ENCODE measurements at places on chromosomes 12 and 14.

DNA sequence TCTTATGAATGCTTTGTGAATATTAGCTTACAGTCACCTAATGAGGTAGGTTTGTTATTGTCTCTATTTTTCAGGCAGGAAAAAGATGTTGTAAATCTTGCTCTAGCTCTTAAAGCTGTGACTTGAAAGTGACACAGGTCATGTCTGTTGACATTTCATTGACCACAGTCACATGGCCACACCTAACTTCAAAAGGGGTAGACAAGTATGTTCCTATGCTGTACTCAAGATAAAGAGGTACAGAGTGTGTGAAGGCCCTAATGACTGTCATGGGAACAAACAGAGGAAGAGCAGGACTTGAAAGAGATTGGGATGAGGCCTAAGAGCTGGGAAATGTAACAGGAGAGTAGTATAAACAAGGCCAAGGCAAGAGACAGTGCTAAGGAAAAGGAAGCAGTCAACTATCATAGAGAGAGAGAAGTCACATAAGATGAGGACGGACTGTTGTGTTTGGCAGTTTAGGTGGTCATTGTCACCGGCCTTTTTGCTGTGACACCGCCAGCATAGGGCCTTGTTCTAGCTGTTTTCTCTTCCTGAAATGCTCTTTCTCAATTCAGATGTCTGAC lies 181.0 kb downstream of the CFAP54 start:
- no peak for DNase-seq

DNA sequence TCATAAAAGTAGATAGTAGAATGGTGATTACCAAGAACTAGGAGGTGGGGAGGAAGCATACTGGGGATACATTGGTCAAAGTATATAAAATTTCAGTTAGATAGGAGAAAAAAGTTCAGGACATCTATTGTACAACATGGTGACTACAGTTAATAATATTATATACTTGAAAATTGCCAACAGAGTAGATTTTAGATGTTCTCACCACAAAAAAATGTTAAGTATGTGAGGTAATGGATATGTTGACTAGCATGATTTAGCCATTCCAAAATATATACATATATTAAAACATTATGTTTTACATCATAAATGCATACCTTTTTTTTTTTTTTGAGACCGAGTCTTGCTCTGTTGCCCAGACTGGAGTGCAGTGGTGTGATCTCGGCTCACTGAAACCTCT lies 31.0 kb downstream of the TMEM116 start:
- no peak for DNase-seq

DNA sequence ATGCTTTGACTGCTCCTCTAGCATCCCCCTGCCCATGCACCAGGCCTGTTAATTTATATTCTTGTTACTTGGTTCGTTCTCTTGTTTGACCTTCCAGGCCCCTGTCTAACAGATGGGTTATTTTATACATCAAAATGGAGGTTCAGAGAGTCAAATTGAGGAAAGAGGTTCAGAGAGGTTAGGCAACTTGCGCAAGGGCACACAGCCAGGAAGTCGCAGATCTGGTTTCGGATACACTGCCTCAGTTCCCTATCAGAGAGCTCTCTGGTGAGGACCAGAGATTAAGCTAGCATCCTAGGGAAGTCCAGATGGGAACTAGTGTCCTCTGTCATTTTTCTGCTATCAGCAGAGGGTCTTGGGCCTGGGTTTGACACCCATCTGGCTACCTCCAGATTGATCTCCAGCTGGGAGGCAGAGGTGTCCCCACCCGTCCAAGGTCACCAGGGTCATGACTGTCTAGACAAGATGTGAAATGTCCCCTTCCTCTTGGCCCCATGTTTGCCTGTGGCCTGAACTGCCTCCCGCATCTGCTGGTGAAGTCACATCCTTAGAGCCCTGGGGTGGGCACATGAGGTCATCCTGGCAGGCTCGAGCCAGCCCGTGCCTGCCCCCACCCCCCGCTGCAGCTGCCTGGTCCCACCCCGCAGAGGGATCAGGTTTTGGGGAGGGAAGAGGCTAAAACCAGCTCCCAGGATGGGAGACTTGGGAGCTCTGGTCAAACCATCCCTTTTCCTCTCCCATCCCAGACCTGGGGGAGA lies 84.3 kb upstream of the NCOR2 start:
- DNase-seq: no peak

GRCh38 chr12:132606466-132606865 lies 3.9 kb downstream of the LRCOL1 start:
- DNase-seq: no peak

- peak; percentile 33 for DNase-seq
These were observed at the start of gene NYNRIN for GRCh38 chr14:24398653-24399446. Gene NYNRIN, plus strand, starts transcription at chr14:24399003. Its CDS starts 244 bp downstream, at chr14:24399247.

GRCh38 chr12:123617144-123617543 lies 15.2 kb downstream of the DDX55 start:
- DNase-seq: no peak

DNA sequence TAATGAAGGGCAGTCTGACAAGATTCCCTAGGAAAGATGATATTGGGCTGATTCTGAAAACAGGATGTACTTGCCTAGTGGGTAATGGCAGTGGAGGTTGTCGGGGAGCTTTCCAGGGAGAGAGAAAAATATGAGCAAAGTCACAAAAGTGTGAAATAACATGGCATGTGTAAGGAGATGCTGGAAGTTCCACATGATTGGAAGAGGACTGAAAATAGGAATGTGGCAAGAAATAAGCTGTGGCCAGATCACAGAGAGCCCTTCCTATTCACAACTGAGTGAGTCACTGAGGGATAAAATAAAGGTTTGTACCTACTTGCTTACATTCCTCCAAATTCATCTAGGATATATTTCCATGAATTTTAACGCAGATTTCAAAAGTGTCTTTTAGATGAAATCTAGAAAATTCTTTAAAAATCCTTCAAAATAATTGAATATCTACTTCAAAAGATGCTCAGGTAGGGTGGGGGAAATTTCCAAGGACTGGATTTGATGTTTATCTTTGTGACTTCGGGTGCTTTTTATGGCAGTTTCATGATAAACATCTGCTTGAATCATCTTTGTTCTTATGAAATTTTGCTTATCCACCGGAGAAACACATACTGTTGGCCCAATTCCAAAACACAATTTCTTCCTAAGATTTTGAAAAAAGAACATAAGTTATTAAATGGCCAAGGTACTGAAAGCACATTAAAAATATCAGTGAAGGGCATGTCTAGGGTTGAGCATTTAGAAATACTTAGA lies 36.3 kb upstream of the SLC2A13 start:
- DNase-seq: no peak

GRCh38 chr12:103523771-103524170 lies 28.0 kb upstream of the C12orf42 start:
- no peak for DNase-seq

GRCh38 chr14:52355526-52355925 lies 41.4 kb downstream of the PTGER2 start:
- no peak for DNase-seq

GRCh38 chr14:103401223-103402214 lies 16.3 kb downstream of the MARK3 start:
- no peak for DNase-seq

- no peak for DNase-seq
These were observed 396.6 kb downstream of the ADAMTS20 start for GRCh38 chr12:43155376-43155775.

DNA sequence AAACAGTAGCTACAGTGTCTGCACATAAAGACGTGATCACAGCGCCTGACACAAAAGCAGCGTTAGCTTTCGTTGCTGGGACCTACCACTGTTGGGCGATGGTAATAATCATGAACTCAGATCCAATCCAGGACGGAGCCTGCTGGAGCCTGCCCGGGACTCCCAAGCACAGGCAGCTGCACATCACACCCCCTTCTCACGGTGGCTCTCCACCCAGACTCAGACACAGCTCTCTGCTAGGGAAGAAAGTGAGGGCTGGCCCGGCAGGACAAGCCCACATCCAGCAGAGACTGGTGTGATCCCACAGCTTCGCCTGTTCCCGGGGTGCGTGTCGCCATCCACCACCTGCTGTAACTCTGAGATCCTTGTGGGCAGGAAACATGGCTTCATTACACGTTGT lies 49.9 kb upstream of the FOXN3 start:
- DNase-seq: no peak

- no peak for DNase-seq
These were observed 95.7 kb downstream of the SCN8A start for GRCh38 chr12:51686727-51687126.

DNA sequence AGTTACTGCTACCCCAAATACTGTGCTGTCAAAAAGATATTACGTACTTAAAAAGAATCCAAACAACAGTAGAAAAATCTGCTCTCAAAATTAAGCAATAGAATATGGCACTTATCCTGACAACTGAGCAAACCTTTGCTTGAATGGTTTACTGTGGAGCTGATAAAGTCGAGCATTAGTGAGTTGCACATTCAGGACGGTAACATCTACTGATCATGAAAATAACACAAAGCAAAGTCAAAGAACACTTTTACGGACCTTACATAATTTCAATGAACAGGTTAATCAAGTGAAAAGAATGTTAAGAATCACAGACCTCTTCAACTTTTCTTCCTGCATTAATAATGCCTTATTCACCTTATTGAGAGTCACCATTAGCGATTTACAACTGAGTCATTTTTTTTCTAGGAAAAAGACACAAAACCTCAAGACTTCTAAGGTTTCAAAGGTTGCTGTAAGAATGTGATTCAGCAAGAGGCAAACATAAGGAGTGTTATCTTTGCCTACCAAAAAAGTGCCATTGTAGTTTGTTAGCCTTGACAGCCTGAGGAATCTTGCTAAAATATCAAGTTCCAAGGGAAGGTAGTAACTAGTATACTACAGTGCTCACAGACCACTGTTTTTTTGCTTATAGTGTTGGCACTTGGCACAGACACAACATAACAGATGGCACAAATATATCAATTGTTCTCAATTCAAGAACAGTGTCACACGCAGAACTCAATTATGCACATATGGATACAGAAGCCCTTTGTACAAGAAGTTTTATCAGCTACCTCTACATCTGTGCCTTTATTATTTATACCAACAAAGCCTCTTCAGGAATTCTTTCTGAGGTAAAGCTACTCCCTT lies 334.2 kb upstream of the RPL10L start:
- no peak for DNase-seq

- DNase-seq: no peak
These were observed 280.7 kb upstream of the SOX5 start for GRCh38 chr12:24230061-24230701.

DNA sequence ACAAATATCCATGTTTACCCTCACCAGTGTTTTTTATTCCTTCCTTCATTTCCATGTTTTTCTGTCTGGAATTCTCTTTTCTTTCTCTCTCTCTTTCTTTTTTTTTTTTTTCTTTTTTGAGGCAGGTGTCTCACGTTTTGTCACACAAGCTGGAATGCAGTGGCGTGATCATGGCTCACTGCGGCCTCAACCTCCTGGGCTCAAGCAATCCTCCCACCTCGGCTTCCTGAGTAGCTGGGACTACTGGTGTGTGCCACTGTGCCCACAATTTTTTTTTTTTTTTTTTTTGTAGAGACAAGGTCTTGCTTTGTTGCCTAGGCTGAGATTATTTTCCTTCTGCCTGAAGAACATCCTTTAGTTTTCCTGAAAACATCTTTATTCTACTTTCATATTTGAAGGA lies 15.0 kb upstream of the AMIGO2 start:
- DNase-seq: no peak

GRCh38 chr12:16435875-16436554 lies 88.6 kb downstream of the MGST1 start:
- no peak for DNase-seq

- DNase-seq: no peak
These were observed 152.9 kb upstream of the CPM start for GRCh38 chr12:69085852-69086251.

- peak; percentile 53 for DNase-seq
These were observed at the start of gene CACNB3 for GRCh38 chr12:48817873-48818830. Gene CACNB3, plus strand, starts transcription at chr12:48818496. Its CDS starts 434 bp downstream, at chr12:48818930.

GRCh38 chr12:30978639-30979038 lies 52.1 kb downstream of the TSPAN11 start:
- no peak for DNase-seq

DNA sequence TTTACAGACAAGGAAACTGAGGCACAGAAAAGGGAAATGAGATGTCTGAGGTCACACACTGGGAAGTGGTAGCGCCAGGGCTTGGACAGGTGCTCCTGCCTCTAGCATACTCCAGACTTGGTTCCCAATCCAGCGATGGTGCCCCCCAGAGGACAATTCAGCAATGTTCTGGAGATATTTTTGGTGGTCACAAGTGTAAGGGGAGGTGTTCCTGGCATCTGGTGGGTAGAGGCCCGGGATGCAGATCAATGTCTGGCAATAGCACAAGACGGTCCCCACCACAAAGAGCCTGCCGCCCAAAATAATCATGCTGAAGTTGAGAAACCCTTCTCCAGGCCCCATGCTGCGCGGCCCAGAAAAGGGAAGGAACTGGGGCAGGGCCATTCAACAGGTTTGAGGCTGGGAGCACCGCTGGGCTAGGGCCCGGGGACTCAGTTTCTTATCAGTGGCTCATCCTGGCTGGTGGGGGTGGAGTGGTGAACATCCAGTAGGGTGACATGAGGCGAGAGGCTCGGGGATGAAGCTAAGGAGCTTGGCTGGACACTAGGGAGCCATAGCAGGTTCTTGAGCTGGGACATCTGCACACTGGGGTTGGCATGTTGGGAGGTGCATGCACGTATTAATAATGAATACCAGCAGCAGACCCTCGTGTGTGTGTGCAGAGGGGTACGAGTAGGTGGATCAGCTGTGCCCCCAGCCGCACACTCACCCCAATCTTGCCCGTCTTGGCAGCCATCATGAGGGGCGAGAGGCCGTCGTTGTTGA lies 35.1 kb downstream of the TRPV4 start:
- DNase-seq: no peak

GRCh38 chr14:95183532-95184412 lies 26.4 kb upstream of the DICER1 start:
- DNase-seq: no peak

GRCh38 chr12:116736962-116737773 lies 701 bp downstream of the SPRING1 start:
- DNase-seq: no peak

GRCh38 chr12:25107920-25108319 lies 87.0 kb downstream of the DNAI7 start:
- no peak for DNase-seq

DNA sequence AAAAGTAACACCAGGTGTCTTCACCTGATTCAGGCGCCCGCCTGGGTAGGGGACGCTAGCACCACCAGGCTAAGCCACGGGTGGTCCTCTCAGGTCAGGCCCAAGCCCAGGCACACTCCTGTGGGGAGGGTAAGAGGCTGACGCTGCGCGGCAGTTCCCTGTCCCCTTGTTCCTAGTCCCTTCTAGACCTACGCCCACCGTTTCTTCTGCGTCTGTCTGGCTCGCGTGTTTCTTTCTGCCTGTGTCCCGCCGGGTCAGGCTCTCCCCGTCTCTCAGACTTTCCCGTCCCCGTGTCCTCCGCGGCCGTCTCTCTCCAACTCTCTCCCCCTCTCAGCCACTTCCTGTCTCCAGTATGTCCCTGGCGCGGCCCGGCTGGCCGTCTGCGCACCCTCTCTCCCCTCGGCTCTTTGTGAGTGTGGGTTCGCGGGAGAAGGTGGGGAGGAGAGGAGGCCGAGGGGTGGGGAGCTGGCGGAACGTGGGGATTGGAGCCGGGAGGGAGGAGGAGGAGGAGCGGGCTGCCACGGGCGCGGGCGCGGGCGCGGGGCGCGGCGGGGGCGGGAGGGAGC lies 3.1 kb upstream of the TNS2 start:
- DNase-seq: peak; percentile 54

Data from NCI-H1092 treated with DMSO at 0.1 percent for 48 hours (cell line).